Left lung (tissue), 14 donors: ENCODE measurements at places on chromosomes 3 and 15.

- no peaks in the 10 kb centered on the region for H3K27me3 ChIP-seq
- H3K36me3 ChIP-seq: no peaks in the 10 kb centered on the region
- H3K27ac ChIP-seq: no peak overlapping the region
- no peaks in the 10 kb centered on the region for H3K4me1 ChIP-seq
Observed at GRCh38 chr3:35899245-35899644, 259.9 kb downstream of the ARPP21 start.

- no peaks in the 10 kb centered on the region for H3K36me3 ChIP-seq
- no peak overlapping the region for H3K4me3 ChIP-seq
- no peak for DNase-seq
- H3K27me3 ChIP-seq: no peaks in the 10 kb centered on the region
- no peaks in the 10 kb centered on the region for H3K4me1 ChIP-seq
Observed at GRCh38 chr15:81901319-81901718, 144.5 kb downstream of the MEX3B start.

DNA sequence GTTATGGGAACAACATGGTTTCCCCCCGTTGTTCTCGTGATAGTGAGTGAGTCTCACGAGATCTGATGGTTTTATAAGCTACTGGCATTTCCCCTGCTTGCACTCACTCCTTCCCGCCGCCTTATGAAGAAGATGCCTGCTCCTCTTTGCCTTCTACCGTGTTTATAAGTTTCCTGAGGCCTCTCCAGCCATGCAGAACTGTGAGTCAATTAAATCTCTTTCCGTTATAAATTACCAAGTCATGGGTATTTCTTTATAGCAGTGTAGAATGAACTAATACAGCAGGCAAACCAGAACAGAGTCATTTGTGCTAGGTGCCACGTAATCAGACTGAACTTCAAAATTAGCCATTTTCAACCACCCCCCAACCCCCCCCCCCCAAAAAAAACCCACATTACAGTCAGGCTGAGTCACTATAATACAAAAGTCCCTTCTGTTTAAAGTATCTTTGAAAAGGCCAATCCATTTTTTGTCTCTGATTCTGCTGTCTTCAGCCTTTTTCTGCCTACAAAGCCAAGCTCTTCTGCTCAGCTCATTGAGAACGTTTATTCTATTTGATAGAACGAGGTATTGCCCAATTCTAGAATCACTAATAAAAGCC lies 4.1 kb downstream of the OR4F6 start:
- H3K4me1 ChIP-seq: no peaks in the 10 kb centered on the region
- H3K4me3 ChIP-seq: no peak overlapping the region
- no peaks in the 10 kb centered on the region for H3K36me3 ChIP-seq
- no peak for DNase-seq

DNA sequence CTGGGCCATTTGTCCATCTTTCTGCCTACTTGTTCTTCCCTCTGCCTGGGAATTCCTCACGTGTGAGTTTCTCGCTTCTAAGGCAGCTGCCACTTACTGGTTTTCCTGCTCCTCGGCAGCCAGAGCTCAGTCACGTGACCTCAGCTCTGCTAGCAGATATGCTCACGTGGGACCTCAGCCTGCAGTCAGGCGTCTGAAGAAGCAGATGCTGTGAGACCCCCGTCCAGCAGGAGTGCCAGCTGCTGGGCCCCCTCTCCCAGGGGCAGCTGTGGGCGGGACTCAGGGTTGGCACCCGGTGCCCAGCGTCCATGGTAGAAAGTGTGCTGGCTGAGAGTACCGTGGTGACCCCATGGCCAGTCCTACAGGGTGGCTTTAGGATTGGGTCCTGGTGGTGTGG lies 161.3 kb upstream of the TLE3 start:
- DNase-seq: peak; percentile 83
- H3K27me3 ChIP-seq: no peaks in the 10 kb centered on the region
- H3K27ac ChIP-seq: peak overlapping the region; percentile 48

GRCh38 chr3:78855190-78855589 lies 912.6 kb downstream of the ROBO1 start:
- no peaks in the 10 kb centered on the region for H3K36me3 ChIP-seq
- H3K4me3 ChIP-seq: no peak overlapping the region
- no peaks in the 10 kb centered on the region for H3K4me1 ChIP-seq
- no peaks in the 10 kb centered on the region for H3K27me3 ChIP-seq

DNA sequence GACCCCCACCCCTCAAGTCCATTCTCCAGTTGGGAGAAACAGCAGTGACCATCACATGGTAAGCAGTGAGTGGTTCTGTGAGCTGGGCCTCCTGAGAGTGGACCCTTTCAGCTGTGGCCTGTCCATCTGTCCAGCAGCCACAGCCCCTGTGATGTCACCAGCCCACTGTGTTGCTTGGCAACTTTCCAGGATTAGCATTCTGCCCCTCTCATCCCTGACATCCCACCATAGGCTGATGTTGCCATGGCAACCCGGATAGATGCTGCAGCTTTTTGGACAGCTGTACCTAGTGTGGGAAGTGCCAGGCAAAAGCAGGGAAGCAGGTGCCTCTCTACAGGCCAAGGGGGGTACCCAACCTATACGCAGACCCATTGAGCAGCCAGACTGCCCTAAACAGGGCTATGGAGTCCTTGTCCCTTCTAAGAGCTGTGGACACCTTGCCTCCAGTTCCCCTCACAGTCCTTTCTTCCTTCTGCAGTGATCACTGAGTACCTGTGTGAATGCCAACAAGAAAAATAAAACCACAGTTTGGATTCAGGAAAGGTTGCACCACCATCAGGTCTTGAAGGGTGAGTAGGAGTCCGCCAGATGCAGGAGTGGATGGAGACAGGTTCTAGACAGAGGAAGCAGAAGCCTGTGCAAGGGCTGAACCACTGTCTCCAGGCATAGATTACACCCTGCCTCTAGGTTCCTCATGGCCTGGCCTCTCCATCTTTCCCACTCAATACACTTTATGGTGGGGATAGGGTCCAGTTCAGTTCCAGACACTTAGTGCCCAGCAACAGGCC lies at the start of gene DNAH1:
Gene DNAH1 (plus strand): TSS at position 343 of the 788 bp plus-strand sequence. CDS start 6,124 bp downstream, outside the sequence.
- DNase-seq: no peak
- H3K27ac ChIP-seq: peak within 1 kb of the TSS; percentile 3
- H3K4me1 ChIP-seq: peaks cover 40% of the 10 kb centered on the region

DNA sequence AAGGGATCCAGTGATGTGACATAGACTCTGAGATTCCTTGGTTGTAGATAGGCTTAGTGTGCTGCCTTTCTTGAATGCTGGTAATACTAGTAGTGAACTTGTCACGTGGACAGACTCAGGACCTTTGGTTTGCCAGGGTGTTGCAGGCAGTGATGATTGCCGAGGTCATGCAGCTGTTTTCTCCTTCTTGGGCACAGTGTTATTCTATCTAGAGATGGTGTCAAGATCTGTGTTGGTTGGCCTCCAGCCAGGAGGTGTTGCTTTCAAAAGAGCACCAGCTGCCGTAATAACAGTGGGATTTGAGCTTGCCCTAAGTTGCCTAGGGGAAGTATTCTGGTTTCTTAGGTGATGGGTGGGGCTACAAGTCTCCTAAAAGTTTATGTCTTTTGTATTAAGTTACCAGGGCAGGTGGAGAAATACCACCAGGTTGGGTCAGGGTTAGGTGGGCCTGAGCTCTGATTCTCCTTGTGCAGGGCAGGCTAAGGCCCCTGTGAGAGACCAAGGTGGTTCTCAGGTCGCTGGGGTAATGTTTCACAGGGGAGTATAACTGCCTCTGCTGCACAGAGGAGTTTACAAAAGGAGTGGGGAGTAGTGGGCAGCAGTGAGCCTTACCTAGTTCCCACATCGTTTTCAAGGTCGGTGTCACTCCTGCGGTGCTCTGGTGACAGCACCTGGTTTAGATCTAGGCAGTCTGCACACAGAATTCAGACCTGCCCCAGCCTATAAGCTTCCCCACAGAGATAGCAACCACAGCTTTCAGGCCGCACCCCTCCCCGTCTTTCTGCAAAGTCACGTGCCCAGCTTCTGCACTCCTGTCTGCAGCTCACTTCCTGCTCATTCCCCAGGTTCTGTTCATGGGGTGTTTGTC lies 350.3 kb downstream of the DOCK3 start:
- no peak overlapping the region for H3K4me3 ChIP-seq
- no peaks in the 10 kb centered on the region for H3K4me1 ChIP-seq
- H3K27ac ChIP-seq: no peak overlapping the region
- no peaks in the 10 kb centered on the region for H3K36me3 ChIP-seq
- H3K27me3 ChIP-seq: no peaks in the 10 kb centered on the region
- peak; percentile 17 for DNase-seq

DNA sequence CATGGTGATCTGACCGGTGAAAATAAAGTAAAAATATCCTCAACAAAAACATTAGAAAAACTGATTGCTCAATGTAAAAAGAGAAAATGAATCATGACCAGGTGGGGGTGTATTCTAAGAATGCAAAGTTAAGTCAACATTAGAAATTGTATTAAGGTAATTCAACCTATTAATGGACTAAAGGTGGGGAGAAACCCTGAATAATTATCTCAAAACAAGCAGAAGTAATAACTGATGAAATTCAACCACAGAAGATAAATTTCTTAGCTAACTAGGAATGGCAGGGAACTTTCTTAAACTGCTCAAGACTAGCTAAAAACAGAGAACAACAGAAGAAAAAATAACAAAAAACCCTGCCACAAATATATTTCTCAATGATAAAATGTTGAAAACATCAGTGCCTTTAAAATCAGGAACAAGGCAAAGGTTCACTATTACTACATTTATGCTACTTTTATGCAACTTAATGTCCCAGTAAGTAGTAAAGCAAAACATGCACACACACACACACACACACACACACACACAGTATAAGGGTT lies 204.4 kb upstream of the THBS1 start:
- H3K36me3 ChIP-seq: no peaks in the 10 kb centered on the region
- no peak for DNase-seq
- peaks cover 30% of the 10 kb centered on the region for H3K4me1 ChIP-seq
- no peaks in the 10 kb centered on the region for H3K27me3 ChIP-seq
- H3K4me3 ChIP-seq: no peak overlapping the region

GRCh38 chr3:53085476-53085875 lies 39.6 kb upstream of the SFMBT1 start:
- H3K27ac ChIP-seq: no peak overlapping the region
- DNase-seq: no peak
- no peaks in the 10 kb centered on the region for H3K36me3 ChIP-seq
- H3K4me1 ChIP-seq: no peaks in the 10 kb centered on the region
- no peaks in the 10 kb centered on the region for H3K27me3 ChIP-seq
- H3K4me3 ChIP-seq: no peak overlapping the region

DNA sequence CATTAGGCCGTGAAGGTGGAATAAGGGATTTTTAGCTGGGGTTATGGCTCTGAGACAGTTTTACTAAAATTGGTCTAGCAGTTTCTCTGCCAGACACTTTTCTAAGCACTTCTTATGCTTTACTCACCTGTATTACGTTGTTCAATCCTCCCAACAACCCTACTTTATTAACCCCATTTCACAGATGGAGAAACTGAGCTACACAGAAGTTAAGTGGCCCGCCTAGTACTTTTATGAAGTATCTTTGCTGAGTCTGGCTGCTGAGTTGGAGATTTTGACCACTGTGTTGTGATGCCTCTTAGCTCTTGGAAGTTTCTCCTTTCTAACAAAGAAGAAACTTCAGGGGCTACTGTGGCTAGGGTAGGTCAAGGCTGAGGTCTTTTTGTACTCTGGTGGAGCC lies 11.5 kb downstream of the LIMD1 start:
- H3K4me1 ChIP-seq: peaks cover 58% of the 10 kb centered on the region
- H3K27ac ChIP-seq: no peak overlapping the region
- H3K36me3 ChIP-seq: no peaks in the 10 kb centered on the region
- H3K27me3 ChIP-seq: no peaks in the 10 kb centered on the region

DNA sequence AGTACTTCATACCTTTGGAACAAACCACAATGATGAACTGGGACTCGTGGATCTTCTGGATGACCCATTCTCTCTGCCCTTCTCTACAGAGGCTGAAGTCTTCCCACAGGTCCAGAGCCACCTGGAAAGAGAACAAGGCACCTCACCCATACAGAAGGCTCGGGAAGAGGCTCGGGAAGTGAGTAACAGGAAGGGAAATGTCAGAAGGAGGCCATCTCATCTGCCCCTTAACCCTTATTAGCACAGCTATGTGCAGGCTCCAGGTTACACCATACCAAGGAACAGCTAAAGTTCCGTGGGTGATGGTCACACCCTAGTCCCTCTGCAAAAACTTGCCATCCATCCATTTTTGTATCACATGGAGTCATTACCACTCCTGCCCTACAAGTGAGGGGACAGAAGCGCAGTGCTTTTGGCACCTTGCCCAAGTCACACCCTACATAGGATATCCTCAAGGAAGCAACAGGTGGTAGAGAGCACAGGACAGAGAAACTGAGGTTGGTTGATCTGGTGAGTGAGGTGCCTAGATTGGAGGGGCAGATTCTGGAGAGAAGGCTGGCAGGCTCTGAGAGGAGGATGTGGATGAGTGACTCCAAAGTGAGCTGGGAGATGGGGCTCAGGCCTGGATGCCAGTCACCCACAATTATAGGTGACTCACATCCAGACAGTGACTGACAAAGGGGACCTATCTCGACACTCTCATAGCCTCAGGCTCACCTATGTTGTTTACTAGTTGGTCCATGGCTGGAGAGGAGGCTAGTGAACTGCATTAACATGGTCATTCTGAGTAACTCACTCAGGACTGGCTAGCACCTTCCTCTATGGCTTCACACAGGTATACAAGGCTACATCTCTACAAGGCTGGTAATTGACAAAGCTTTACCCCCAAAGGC lies 38.2 kb downstream of the SPATA12 start:
- no peak overlapping the region for H3K4me3 ChIP-seq
- H3K27ac ChIP-seq: no peak overlapping the region
- DNase-seq: no peak
- H3K36me3 ChIP-seq: no peaks in the 10 kb centered on the region
- no peaks in the 10 kb centered on the region for H3K27me3 ChIP-seq
- H3K4me1 ChIP-seq: no peaks in the 10 kb centered on the region

DNA sequence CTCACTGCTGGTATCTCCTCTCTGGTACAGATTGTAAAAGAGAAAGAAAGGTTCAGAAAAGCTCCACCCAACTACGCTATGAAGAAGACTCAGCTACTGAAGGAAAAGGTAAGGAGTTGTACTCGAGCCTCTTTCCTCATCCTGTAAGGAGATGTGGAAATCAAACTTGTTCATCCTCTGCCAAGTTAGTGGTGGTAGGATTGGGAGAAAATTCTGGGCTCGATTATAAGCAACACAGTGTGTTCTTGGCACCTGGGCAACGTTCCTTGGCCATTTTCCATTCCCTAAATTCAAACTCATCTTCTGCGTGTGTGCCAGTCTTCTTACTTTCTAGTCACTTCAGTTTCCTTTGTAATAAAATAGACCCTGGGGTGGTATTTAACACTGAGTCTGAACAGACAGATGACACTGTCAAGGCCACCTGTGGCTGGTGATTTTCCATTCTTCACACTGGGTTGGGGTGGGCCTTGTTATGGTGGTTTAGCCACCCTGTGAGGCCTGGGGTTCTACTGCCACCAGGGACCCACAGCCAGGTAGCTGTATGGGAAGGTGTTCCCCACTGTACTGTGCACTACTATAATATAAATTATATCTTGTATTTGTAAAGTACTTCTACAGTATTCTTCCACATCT lies 17.1 kb upstream of the ITPKA start:
- H3K4me3 ChIP-seq: no peak overlapping the region
- no peaks in the 10 kb centered on the region for H3K27me3 ChIP-seq
- H3K4me1 ChIP-seq: no peaks in the 10 kb centered on the region
- no peak for DNase-seq
